ENCODE measurements at places on chromosomes 2 and 18.

GRCh38 chr18:49546719-49547273 lies 15.1 kb upstream of the LIPG start:
- no peak for DNase-seq

GRCh38 chr2:19256121-19256601 lies 102.3 kb downstream of the OSR1 start:
- DNase-seq: peak; percentile 91

DNA sequence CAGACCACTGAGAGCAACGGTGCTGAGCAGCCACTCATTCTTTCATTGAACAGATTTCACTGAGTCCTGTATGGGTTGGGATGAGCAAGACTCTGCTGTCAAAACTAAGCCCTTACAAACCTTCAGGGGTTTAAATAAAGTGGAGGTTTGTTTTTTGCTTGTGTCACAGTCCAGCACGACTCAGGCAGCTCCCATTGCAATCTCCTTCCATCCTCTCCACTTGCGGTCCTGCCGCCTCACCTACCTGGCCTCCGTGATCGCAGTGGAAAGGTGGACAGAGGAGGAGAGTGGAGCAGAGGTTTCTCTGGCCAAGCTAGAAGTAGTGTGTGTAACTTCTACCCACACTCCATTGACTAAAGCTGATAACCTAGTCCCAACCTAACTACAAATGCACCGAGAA lies 332.2 kb downstream of the ZNF516 start:
- no peak for DNase-seq

- no peak for DNase-seq
These were observed 146.6 kb upstream of the ITGA6 start for GRCh38 chr2:172280571-172281361.

DNA sequence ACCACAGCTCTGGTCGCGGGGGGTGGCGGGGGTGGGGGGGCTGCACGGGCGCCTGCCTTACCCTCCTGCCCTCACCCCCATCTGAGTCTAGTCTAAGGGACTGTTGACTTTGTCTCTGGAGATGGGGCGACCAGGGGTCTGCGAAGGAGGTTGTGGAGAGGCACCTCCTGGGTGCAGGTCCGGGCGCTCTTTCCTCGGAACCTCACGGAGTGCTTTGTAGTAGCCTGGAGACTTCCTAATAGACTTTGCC lies 141.3 kb downstream of the MEIS1 start:
- no peak for DNase-seq

DNA sequence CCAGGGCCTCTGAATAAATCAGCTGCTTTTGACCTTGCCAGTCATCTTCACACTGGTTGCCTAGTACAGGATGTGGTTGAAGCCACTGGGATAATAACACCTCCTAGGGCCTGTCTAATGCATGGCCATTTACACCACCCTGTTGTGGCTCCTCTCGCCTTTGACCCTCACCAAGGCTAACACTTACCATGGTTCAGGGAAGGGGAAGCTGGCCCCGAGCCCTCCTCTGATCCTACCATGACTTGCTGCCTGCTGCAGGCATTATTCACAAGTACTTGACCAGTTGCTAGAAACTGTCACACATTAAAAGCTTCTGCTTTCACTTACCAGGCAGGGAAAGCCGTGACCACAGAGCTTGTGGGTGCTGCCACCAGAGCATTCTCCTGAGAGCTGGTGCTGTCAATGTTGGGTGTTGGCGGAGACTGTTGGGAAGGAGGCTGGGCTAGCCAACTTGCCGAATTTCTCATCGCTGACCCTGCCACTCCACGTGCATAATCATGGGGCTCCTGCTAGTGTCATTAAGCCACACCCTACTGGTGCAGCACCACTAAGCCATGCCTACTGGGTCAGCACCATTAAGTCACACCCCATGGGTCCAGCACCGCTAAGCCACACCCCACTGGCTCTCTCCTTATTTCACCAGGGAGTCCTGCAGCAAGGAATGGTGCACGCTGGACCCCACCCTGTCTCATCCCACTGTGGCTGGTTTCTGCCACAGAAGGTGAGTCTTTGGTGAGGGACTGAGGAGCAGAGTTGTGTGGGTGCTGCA lies 47.0 kb upstream of the TTC39C start:
- no peak for DNase-seq

GRCh38 chr2:68295516-68295915 lies 24.2 kb downstream of the CNRIP1 start:
- no peak for DNase-seq

GRCh38 chr2:135471106-135471505 lies 59.9 kb downstream of the ZRANB3 start:
- no peak for DNase-seq

- no peak for DNase-seq
These were observed 17.9 kb upstream of the ANKRD44 start for GRCh38 chr2:197328461-197328860.

GRCh38 chr2:32806857-32807256 lies 139.9 kb upstream of the LTBP1 start:
- DNase-seq: no peak

DNA sequence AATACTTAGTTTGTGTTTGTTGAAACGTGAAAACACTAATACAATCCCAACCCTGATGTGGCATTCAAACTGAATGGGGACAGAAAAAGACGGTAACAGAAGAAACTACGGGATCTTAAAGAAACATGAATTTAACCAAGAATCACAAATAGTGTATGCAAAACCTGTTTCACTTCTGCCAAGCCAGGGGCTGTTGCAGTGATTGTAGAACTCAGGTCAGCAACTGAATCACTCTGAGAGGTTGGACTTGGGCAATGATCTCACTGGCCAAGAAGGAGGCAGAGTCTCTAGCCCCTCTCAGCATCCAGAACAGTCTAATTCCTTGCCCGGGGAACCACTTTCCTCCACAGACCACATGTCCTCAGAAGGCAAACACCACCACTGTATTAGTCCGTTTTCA lies 54.9 kb upstream of the CRIM1 start:
- no peak for DNase-seq

GRCh38 chr2:106147665-106148064 lies 46.4 kb downstream of the UXS1 start:
- peak; percentile 65 for DNase-seq

DNA sequence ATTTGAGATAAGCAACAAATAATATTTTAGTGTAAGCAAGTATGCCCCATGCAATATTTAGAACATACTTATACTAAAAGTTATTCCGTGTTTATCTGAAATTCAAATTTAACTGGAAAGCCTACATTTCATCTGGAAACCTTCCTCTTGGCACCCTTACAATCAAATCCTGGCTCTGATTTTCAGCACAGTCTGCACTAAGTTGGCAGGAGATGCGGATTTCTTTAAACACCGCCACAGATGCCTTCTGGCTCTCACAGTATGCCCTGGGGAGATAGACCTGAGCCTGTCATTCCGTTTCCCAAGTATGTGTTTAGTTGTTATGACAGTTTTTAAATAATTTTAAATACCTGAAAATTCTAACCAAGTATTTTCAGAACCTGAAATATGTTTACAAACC lies 7.3 kb upstream of the MLPH start:
- no peak for DNase-seq

DNA sequence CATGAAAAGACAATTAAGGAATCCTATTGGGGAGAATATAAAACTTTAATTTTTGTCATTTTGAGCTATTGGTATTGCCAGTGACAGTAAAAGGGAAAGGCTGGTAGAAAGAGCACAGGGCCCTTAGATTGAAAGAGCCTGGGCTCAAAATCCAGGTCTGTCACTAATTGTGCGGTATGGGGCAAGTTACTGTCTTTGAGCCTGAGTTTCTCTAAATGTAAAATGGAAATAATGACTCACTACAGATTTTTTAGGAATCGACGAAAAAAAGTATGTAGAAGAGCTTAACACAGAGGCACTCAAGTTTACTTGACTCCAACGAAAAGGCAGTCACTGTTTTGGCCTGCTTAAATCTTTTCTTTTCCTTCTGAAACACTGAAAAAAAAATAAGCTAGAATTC lies 7.0 kb downstream of the NDUFV2 start:
- no peak for DNase-seq

GRCh38 chr2:27569398-27569797 lies 13.4 kb upstream of the ZNF512 start:
- peak; percentile 47 for DNase-seq

GRCh38 chr18:30967701-30968100 lies 74.8 kb downstream of the DSC3 start:
- DNase-seq: no peak

DNA sequence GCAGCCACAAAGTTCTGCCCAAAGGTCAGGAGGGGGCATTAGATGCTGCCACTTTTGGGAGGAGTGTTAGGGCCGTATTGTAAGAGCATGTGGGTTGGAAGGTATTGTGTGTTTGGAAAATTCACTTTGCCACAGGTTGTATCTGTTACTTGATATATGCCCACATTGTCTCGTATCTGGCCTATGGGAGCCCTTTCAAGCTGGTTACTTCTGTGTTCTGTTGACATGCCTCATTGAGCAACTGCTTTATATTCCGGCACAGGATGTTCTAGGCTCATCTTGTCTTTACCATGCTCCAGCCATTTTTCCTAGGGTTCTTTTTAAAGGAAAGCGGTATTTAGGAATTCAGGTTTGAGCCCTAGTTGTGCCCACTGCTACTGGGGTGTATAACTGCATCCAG lies 6.0 kb downstream of the ADNP2 start:
- DNase-seq: no peak

- DNase-seq: no peak
These were observed 164.4 kb upstream of the VWC2L start for GRCh38 chr2:214246417-214246816.

GRCh38 chr18:50611529-50611941 lies 51.6 kb downstream of the MAPK4 start:
- no peak for DNase-seq

DNA sequence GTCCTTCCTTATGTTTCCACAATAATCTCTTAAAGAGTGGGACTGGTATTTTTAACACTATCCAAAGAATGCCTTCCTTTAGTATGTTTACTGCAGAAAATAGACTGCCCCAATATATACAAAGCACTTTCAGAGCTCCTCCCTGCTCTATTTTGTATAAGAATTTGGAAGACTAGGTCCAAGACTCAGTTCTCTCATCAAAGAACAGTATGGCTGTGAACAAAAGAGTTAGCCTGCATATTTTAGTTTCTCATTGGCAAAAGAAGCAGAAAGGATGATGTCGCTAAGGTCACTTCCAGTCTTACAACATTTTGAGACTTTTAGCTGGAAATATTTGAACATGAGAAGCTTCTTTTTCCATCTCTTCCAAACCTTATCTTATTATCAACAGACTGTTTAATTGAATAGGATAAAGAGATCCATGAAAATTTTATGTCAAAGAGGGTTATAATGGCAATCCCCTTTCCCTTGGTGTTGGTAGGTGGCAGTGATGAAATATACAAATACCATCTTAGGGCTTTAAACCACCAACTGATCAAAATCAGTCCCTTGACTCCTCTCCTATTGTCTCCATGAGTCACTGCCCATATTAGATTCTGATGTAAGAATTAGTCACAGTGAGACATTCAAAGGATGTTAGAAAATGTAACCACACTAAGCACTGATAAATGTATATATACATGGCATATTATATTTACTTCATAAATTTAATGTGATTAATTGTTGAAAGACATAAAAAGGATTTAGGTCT lies 266.9 kb upstream of the DSEL start:
- peak; percentile 97 for DNase-seq

- no peak for DNase-seq
These were observed 85.2 kb downstream of the NOL10 start for GRCh38 chr2:10604604-10605003.

GRCh38 chr18:11671156-11671555 lies 17.9 kb upstream of the GNAL start:
- no peak for DNase-seq

GRCh38 chr2:189285962-189286645 lies 106.5 kb upstream of the COL5A2 start:
- DNase-seq: peak; percentile 92

GRCh38 chr2:233053928-233054784 lies 6.0 kb upstream of the INPP5D start:
- DNase-seq: peak; percentile 66

DNA sequence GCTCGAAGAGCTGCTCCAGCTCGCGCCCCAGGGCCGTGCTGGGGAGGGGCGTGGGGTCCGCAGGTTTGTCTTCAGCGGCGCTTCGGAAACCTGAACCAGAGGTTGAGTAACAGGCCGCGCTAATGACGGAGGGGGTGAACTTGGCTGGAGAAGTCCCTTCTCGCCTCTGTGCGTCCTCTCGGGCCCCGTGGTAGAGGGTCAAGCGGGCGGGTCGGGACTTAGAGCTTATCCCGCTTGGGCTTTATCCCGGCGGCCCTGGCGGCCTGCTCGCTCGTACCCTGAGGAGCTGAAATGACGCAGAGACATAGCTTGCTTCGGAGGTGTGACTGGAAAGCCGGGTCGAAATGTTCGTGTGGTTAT lies 479 bp downstream of the RNMT start:
- peak; percentile 73 for DNase-seq

- DNase-seq: peak; percentile 52
These were observed 162.0 kb upstream of the MC4R start for GRCh38 chr18:60534538-60534937.

- DNase-seq: peak; percentile 37
These were observed 933.9 kb downstream of the TRIB2 start for GRCh38 chr2:13650586-13651180.

DNA sequence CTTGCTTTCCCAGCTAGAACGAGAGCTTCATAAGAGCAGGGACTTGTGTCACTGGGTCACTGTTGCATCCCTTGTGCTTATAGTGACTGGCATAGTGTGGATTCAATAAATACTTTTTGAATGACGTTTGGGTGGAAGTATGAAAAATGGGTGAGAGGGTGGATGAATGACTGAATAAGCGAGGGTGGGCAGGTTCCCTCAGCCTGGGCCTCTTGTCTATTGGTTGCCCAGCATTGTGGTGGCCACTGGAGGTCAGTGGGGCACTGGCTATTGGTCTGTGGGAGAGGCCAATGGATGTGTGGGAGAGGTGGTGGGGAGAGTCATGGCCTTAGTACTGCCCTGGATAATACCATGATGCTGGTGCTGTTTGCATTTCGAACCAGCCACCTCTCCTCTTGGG lies 93.8 kb upstream of the SKOR2 start:
- DNase-seq: peak; percentile 11

GRCh38 chr18:52391810-52392559 lies 52.0 kb downstream of the DCC start:
- no peak for DNase-seq

DNA sequence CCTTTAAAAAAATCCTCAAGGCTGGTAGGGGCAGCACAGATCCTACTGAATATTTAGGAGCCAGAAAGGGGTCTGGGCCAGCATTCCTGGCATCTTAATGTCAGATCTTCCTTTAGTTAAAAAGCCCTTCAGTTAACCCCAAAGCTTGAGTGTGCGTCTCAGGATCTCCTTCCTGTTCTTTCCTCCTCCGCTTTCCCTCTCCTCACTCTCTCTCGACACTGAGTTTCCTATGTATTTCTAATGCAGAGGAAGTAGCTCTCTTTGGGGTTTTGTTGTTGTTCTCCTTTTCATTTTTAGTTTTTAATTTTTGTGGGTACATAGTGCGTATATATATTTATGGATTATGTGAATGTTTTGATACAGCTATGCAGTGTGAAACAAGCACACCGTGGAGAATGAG lies 109.9 kb upstream of the COPS8 start:
- DNase-seq: no peak

- no peak for DNase-seq
These were observed 1302.3 kb upstream of the CHAC2 start for GRCh38 chr2:52465287-52465686.

Data from ELR (cell line).